ENCODE measurements at places on chromosomes 3 and 15. TPM values are rescaled to one million over a fixed set of nuclear protein-coding genes. Genes with fewer than 3 reads are reported as not detected.

DNA sequence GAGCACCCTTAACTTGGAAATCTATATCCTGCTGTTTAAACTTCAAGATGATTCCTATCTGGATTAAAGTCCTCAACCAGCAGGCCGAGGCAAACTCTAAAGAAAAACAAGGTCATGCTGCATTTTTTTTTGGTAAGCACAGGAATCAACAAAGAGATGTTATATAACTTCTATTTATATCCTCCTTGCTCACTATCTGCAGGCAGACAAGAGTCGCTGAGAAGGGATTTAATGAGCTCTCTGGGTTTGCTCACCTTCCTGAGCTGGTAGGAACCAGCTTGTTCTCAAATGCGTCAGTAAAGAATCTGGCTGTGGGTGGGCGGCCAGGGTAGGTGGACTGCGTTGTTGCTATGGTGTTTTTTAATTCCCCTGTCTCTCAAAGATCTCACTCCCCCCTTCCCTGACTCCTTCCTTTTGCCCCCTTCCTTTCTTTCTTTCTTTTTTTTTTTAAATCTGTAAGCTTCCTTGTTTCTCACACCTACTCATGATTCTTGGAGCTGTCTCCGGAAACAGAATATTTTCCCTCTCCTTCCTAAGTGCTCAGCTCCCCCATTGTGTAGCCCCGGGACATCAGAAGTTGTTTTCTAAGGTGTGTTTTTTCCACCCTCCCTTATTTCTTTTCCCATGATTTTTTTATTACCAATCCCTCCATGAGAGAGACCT is 228.8 kb upstream of the BHLHE40 start:
- DNase-seq: no peak
- H3K4me3 ChIP-seq: peak overlapping the region; percentile 80
- peaks cover 4% of the 10 kb centered on the region for H3K36me3 ChIP-seq
- peaks cover 59% of the 10 kb centered on the region for H3K4me1 ChIP-seq
- H3K27me3 ChIP-seq: no peaks in the 10 kb centered on the region

The TEX9 gene
- total RNA-seq: 2.6 TPM

The FBXW12 gene
- not detected for total RNA-seq

The ZIC1 gene
- total RNA-seq: not detected

The HIGD2B gene
- 0.30 TPM for total RNA-seq

The HDC gene
- total RNA-seq: 1.1 TPM

DNA sequence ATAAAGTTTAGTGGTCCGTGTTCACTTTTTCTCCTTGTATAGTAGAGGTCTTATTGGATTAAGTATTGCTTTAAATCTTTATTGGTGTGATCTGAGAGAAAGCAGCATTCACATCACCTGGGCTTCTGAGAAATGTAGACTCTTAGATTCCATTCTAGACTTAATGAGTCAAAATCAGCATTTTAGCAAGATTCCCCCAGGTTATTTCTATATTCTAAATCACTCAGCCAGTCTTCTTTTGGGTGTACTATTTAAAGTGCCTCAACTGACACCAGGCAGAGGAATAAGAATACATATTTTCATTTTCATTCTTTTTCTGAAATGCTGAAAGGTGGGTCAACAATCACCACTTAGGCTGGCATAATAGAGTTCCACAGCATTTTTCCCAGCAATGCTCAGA is 481.7 kb downstream of the TUSC7 start:
- no peaks in the 10 kb centered on the region for H3K4me1 ChIP-seq
- H3K27me3 ChIP-seq: no peaks in the 10 kb centered on the region
- DNase-seq: no peak
- H3K4me3 ChIP-seq: no peak overlapping the region
- H3K27ac ChIP-seq: no peak overlapping the region

All from activated T-cell treated with anti-CD3 and anti-CD28 coated beads, Interleukin-2, amount 50 U/mL, for 72 hours (primary cell).